ENCODE measurements at places on chromosomes 11 and 22. TPM values are rescaled to one million over a fixed set of nuclear protein-coding genes. Genes with fewer than 3 reads are reported as not detected.

DNA sequence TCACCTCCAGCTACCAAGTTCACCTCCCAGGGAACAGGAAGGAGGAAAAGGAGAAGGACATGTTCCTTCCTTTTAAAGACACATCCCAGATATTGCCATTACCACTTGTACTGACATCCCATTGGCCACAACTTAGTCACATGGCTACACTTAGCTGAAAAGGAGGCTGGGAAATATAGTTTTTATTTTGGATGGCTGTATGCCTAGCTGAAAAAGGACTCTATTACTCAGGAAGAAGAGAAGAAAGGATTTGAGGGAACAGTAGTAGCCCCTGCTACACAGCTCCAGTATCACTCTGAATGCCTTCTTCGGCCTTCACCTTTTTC, 2.1 kb upstream of the APOA5 start:
- no peak for DNase-seq

DNA sequence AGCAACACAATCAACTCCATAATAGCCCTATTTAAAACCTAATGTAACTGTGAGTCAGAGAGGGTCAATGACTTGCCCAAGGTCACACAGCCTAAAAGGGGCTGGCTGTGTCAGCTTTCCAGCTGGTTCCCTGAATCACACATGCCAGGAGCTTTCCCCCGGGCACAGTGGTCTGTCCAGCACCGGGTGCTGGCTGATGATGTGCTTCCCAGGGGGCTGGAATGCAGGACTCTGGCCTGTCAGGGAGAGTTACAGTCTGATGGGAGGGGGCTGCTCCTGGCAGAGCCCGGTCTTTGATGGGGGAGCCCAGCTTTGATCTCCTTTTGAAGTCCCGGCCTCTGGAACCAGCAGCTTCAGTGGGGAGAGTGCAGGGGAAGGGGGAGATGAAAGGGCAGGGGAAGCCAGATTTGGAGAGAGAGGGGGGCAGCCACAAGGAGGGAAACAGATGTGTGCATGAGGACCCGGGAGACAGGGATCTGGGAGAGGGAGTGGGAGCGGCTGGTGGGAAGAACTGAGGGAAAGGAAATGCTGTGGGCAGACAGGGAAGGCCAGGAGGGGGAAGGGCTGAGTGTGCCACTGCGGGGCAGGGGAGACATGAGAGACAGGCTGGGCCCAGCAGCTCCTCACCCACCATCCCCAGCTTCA, 102.7 kb downstream of the NECTIN1 start:
- DNase-seq: no peak

GRCh38 chr22:49827271-49827852, 311 bp downstream of the BRD1 start:
- DNase-seq: no peak

DNA sequence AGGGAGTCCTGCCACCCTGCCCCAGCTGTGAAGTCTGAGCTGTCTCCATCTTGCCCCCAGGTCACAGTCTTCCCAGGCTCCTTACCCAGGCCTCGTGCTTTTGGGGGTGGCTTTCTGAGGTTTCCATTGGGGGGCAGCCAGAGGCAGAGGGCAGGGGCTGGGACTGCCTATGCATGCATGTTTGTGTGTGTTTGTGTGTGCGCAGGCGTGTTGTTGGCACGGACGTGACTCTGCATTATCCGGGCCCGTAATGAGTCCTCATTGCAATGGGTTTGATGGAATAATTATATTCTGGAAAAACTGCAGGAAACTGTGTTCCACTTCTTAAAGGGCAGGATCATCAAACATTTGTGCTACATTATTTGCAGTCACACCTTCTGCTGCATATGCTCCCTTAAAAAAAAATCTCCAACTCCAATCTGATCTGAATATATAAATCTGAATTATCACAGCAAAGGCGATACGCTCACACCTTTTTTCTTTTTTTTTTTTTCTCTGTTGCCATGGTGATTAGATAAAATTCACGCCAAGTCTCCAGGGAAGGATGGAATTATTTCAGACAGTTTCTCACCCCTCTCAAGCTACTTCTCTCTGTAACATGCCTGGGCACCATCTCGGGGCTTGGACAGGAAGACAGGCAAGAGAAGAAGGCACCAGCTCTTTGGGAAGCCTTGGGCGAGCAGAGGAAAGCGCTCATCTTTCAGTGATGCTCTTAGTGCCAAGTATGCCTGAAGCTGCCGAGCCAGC, 45.9 kb downstream of the DSCAML1 start:
- no peak for DNase-seq

KCNK4 gene
- 0.98 TPM for total RNA-seq

DEPDC7 gene
- 2.5 TPM for total RNA-seq

Data from vagina (tissue), 2 donors.